CD4-positive, alpha-beta T cell treated with Interleukin-6 for 4 hours (primary cell): ENCODE measurements at places on chromosomes 12 and 14.

DNA sequence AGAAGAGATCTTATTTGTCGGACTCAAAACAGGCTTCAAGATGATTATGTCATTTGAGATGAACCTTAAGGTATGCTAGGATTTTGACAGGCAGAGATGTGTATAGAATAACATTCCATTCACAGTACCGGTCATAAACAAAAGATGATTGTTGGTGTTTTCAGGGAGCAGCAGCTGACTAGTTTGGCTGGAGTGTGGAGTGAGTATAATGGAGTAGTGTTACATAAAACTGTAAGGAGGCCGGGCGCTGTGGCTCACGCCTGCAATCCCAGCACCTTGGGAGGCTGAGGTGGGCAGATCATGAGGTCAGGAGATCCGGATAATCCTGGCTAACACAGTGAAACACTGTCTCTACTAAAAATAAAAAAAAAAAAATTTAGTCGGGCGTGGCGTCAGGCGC is 23.9 kb downstream of the SERPINA10 start:
- DNase-seq = no peak

DNA sequence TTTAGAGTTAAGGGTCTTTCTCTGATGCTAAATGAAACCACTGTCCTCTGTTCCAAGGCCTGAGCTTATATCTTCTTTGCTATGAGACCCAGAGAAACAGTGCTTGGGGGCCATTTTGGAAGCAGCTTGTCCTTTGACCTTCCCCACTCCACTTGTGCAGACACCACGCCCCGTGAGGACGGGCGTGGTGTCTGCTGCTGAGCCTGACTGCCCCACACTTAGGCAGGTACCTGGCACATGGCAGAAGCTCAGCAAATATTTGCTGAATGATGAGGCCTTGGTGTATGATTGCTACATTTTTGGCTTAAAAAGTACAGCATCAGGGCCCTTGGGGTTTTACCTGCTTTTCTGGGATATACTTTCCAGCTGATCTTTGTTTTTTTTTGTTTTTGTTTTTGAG is 69.9 kb downstream of the RASSF3 start:
- no peak for DNase-seq

GRCh38 chr12:114876968-114877680 is 193.1 kb upstream of the TBX3 start:
- no peak for DNase-seq

DNA sequence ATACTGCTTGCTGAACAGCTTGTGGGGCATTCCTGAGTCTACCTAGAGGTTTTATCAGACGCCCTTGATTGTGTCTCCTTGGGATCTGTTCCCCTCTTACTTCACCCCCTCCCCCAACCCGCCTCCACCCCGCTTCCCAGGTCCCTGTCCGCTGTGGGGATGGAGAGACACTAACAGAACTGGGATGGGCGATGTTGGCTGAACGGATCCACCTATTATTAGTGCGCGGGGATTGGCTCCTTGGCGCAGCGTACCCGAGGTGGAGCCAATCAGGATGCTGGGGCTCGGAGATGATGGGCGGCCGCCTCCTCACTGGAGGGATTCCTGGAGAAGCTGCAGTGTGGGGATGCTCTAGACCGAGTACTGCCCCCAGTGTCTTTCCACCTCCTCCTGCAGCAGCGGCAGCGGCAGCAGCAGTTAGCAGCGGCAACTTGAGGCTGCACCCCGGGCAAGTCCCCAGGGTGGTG is at the start of gene SYT1:
Gene SYT1, plus strand, starts transcription at position 372 of the 467 bp plus-strand sequence.
- DNase-seq = no peak

GRCh38 chr12:123801573-123802178 is 39.6 kb downstream of the DNAH10 start:
- no peak for DNase-seq

GRCh38 chr12:131177599-131177998 is 223.9 kb downstream of the ADGRD1 start:
- DNase-seq = no peak
